AG09319 (cell line): ENCODE measurements at places on chromosomes 5 and 9.

GRCh38 chr5:1502046-1502736 lies 21.6 kb downstream of the LPCAT1 start:
- DNase-seq: no peak

DNA sequence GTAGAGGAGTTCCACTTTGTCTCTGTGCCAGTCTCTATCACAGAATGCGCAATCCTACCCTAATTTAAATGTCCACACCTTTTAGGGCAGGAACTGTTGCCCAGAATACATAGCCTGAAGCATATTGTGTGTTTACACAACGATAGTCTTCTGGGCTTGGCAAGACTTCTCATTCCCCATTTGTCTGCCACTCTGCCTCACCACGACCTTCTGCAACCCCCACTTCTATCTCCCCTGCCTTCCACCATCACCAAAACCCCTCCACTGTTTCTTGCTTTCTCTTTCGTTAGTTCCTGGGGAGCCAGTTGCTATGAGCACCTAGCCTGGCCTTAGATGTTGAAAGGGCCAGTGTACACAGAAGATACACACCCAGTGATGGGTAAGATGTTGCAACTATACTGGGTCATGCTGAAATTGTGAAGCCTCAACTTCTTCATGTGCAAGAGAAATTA lies 883 bp upstream of the RNF145 start:
- DNase-seq: no peak

DNA sequence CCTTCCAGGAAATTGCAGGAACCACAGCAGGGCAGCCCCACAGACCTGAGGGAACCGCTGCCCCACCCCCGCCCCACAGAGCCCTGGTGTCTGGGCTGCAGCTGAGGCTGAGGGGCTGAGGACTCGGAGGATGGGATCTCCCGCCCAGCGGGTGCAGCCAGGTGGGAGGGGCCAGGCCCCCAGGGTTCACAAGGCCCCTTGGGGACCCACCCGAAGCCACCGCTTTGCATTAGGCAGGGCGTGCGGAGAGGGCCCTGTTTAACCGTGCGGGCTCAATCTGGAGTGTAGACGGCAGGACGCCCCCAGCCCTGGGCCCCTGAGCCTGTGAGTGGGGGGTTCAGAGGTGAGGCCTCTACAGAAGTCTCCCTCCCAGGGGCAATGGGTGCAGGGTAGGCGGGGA lies 10.8 kb downstream of the NOTCH1 start:
- no peak for DNase-seq

GRCh38 chr5:32109236-32109635 lies 64.9 kb downstream of the GOLPH3 start:
- no peak for DNase-seq

DNA sequence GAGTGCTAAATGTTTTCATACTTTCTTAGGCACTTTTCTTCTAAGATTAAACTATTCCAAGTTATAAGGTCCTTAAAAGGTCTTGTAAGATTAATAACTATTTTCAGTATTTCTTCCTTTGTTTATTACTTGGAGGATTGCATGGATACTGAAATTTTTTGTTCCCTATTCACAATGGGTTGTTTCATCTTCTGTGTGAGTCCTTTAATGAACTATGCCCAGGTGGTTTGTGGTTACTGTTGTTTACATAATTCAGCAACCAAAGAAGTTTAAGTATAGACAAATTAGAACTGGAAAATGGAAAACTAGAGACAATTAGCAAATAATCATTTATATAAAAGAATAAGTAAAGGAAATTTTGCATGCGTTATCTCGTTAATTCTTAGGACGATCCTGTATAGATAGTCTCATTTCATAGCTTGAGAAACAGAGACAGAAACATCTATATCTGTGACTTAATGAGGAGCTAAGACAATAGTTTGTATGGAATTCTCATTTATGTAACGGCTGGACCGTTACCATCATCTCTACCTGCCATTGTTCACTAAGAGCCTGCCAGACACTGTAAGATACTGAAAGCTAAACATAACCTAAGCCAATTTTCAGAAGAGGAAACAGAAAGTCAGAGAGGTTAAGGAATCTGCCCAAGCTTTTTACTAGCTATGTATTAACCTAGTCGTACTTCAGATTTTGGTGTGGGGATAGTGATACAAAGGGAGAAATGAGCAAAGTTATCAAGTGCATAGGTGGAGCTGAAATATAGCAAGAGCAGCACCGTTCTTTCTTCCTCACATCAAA lies 148.2 kb downstream of the PAM start:
- no peak for DNase-seq

GRCh38 chr9:95003689-95004410 lies 277.4 kb downstream of the AOPEP start:
- DNase-seq: no peak

DNA sequence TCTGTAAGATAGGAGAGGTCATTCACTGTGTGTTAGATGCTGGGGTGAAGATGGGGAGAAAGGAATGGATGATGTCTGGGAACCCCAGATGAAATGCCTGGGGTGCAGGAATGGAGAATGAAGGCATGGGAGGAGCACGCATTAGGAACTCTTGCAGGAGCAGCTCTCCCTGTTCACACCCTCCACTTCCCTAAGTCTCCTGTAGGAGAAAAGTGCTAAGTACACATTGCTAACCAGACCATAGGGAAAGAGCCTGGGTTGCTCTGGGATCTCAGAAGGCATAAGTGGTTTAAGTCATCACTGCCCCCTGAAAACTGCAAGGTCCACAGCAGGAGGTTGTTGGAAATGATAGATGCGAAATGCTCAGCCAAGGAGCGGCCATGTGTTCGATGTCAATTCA lies 163.1 kb downstream of the SEC61B start:
- DNase-seq: no peak

DNA sequence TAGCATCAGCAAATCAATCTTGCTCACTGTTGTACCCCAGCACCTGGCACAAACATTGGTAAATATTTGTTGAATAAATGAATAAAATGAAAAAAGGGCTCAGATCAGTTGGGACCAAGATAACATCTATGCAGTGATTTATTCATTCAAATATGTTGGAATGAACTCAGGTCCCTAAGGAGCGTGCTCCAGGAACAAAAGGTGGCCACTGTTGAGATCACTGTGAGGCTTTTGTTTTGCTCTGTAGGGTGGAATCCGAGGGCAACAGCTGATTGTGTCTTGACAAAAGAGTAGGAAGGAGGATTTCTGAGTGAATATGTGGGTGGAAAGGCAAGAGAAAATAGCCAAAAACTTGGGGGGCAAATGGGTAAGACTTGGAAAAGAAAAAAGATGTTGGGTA lies 89.7 kb downstream of the PPP2R2B start:
- no peak for DNase-seq

DNA sequence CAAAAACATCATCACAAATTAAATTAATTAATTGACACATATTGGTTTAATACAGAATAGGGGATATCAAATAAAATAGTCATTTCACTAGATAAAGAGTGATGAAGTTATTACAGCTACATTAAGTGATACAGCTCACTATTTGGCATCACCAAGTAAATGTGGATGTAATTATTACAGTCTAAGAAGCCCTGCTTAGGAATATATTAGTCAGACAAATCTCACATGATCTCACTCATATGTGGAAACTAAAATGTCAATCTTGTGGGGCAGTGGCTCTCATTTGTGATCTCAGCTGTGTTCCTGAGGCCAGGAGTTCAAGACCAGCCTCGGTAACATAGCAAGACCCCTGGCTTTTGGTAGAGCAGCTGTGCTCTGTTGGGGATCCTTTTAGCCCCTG lies 233.4 kb upstream of the RGMB start:
- DNase-seq: peak; percentile 14

DNA sequence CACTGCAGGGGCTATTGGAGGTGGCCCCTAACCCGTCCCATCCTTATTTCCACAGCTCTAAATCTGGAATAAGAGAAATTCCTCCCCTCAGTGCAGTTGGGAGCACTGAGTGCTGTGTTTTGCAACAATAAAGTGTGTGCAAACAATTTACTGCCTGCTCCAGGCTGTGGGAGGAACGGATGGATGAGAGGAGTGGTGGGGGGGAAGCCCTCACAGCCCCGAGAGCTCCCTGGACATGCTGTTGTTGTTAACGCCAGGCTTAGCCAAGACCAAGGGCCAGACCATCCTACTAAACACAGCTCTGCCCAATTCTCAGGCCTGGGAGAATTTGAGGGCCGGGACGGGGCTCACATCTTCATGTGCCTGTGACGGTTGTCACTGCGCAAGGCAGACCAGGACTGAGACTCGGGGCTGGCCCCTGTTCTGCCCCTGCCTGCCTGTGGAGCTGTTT lies 200.2 kb downstream of the DAB2IP start:
- DNase-seq: no peak

DNA sequence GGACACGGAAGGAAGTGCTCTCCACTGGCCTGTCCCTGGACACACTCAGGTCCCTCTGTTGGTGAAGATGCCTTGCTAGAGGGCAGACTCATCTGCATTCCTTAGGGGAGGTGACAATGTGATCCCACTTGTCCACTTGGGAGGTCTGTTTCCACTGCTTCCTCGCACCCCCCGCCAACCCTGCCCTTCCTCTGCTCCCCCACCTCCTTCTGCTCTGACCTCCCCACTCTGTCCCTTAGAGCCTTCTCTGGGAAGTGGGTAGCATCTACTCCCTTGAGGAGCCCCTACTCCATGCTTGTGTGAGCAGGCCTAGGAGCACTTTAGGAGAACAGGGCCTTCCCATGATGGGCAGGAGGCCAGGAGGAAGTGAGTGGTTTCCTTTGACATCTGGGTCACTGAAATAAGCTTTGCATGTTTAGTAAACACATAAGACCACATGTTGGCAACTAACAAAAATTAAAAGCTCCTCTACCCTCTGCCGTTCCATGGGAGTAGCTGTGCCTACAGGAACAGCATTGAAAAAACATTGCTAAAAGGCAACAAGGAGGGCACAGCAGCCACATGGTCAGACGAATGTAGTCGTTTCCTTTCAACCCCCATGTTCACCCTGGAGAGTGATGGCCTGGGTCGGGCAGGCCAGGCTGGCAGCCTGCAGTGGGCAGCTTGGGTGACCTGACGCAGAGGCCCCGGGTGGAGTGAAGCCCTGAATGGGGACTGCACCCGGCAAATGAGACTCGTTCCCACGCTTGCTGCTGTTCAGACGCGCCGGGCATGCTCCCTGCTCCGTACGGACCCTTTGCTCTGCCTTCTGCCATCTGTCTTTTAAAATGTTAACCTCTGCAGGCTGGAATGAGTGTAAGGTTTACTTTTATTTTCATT lies 634.0 kb downstream of the IRX1 start:
- DNase-seq: no peak

- DNase-seq: peak; percentile 14
Observed at GRCh38 chr5:138282920-138283742, 8.7 kb upstream of the GFRA3 start.

GRCh38 chr5:144318011-144318410 lies 147.3 kb downstream of the KCTD16 start:
- no peak for DNase-seq

DNA sequence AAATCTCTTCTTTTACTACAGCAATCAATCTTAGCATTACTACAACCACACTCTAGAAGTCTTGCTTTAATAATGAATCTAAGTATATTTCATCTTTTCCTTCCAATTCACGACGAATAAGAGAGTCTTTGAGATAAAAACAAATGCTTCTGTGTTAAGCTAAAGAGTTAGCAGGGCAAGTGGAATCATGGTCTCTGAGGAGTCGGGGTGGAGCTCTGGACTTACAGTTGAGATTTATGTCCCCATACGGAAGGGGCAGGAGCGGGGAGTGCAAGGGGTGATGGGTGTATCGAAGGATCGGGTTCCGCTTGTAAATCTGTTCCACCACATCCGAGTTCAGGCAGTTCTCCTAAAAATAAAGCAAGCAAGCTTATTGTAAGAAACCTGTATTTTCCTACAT lies 59.0 kb upstream of the RETREG1 start:
- no peak for DNase-seq

GRCh38 chr5:171365351-171365750 lies 22.3 kb upstream of the NPM1 start:
- no peak for DNase-seq

DNA sequence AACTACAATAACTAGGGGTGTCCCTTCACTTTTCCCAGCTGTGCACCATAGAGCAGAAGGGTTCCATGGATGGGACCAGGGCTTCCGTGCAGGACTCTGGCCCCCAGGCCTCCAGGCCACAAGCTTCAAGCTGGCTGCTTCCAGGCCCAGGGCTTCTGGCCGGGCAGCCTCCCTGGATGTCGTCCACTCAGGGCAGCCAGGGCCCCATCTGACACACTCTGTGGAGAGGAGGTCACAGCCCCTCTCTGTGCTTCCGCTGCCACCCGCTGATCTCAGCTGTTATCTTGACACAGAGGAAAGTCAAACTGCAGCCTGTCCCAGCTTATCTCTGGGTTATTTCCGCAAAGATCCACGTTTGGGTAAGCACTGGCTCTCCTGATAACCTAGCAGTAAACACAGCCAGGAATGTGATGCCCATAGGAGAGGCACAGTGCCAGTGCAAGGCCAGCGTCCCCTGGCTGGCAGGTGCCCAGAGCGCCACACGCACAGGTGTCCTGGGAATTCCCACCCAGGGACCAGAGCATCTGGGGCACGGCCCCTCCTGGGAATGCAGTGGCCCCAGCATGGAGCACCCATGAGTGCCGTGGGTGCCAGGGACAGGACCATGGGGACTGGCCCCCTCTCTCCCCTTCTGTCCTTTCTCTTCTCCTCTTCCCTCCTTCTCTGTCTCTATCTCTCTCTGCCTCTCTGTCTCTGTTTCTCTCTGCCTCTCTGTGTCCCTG lies 15.6 kb upstream of the SLC6A19 start:
- DNase-seq: no peak

GRCh38 chr9:9552665-9553064 lies 1060.1 kb downstream of the PTPRD start:
- DNase-seq: no peak

DNA sequence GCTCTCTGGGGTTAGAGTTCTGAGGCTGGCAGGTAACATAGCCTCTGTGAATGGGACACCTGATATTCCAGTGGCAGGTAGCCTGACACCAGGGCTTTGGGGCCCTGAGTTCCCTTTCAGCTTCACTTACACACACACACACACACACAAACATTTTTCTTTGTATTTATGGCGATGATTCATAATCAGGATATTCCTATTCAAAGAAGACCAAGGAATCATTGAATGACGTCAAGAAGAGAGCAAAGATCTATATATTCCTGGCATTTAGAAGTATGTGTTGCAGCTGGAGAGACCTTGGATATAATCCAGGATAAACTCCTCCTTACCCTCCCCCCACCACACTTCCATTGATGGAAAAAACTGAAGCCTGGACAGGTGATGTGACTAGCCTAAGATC lies 7.9 kb upstream of the ENTREP1 start:
- no peak for DNase-seq

GRCh38 chr5:92283521-92283920 lies 900.4 kb upstream of the ARRDC3 start:
- DNase-seq: no peak
